ENCODE measurements at places on chromosomes 12 and 14.

DNA sequence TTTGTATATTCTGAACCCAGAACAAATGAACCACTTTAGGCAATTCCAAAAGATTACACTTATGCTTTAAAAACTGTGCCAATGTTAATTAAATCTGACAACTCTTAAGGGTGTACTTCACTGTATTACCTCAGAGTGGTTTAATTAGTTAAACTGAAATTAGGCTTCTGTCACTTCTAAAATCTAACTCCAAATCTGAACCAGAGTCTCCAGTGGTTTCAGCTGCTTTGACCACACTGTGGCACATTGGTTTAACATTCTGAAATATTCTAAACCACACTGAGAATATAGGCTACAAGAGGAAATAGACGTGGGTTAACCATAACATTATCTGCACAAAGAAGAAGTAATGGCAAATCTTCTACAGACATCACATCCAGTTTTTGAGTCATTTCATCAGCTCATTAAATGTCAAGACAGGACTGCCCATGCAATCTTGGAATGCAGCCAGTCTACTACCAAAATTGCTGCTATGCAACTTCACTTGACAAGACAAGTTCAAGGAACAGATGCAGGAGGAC is 94.8 kb downstream of the LRP6 start:
- DNase-seq, result peak; percentile 56

DNA sequence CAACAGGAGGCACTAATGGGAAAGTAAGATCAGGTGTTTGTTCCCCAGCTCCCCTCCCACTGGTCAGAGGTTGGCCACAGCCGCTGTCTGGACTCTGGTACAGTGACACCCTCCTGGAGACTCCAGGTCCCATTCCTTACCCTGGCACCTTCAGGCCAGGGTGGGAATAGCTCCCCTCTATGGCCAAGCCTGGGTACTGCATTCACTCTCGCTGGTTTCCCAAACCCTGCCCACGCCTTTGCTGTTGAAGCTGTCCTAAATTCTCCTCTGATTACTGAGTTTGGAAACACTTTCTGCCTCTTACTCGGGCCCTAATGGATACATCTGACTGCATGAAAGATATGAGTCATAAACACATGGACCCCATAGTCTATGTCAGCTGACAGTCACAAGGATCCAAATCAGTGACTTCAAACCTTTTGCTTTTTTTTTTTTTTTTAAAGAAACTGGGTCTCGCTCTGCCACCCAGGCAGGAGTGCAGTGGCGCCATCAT is 17.9 kb downstream of the HRK start:
- DNase-seq, result peak; percentile 99

DNA sequence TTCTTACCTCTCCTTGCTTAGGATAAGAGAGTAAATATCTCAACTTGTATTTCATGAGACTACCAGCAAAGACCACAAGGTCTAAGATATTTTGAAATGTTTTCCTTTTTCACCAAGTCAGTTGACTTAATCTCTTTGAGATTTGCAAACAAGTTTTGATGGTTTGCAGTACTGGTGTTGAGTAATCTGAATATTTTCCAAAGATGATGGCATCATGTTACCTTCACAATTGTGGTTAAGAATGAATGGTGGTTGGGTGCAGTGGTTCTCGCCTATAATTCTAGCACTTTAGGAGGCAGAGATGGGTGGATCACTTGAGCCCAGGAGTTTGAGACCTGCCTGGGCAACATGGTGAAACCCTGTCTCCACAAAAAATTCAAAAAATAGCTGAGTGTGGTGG is 225.7 kb downstream of the TMTC2 start:
- no peak for DNase-seq

- DNase-seq, result peak; percentile 85
These were observed 55.9 kb upstream of the AVPR1A start for GRCh38 chr12:63206909-63207308.

DNA sequence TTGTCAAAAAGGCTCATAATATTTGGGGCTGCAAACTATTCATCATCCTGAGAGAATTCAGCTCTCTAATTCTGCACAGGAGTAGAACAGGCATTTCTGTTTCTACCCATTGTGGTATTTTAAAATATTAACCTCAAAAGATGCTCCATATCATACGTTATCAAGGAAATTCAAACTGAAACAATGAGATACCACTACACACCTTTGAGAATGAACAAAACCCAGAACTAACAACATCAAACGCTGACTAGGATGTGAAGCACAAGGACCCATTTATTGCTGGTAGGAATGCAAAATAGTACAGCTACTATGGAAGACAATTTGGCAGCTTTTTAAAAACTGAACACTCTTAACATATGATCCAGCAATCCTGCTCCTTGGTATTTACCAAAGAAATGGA is 171.8 kb downstream of the DUSP6 start:
- no peak for DNase-seq

DNA sequence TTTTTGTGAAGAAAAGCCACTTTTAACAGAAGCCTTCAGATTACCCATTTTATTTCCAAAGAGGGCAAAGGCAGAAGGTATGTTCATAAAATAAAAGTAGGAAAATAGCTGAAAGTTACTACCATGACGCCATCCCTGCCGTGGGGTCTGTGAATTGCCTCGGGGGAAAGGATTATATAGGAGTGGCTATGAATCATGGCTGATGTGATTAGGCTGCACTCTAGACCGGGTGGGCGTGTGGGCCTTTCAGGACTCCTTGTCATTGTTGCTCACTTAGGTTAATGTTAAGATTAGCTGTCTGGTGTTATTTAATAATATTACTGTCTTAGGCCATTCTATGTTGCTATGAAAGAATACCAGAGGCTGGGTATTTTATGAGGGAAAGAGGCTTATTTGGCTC is 195.5 kb downstream of the EGLN3 start:
- no peak for DNase-seq

GRCh38 chr12:40145896-40146295 is 40.0 kb upstream of the SLC2A13 start:
- no peak for DNase-seq

GRCh38 chr12:119804011-119804641 is 73.0 kb downstream of the CIT start:
- no peak for DNase-seq

DNA sequence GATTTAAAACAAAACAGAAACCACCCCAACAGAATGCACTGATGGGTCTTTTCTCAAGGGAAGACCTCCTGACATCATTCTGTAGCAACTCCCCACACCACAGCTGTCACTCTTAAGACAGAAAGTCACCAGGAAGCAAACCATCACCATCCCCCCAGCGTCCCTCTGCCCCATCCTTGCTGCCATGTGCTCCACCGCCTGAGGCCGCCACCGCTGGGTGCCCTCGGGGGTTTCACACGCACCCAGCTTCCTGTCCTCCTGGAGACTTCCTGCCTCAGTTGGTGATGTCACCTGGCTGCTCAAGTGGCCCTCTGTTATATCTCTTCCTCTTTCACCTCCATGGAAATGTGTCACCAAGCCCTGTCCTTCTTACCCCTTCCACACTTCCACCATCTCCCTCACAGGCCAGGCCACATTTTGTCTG is 71.4 kb upstream of the GPR68 start:
- no peak for DNase-seq

DNA sequence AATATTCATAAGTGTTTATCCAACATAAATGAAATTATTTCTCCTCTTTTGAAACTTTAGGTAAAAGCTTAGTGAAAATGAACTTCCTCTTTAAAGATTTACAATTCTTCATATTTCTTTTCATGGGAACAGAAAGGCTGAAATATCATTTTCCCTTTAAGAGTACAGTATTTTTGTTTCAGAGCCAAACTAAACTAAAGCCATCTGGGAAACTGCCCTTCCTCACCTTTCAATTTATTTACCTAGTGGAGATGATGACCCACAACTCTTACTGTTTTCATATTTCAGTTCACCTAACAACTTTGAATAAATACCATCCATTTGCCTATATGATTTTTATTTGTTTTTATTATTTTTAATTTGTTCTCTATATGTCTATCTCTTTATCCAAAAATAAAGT is 105.4 kb downstream of the ALX1 start:
- DNase-seq, result no peak

- DNase-seq, result no peak
These were observed 27.5 kb downstream of the RFLNA start for GRCh38 chr12:124322271-124322998.

DNA sequence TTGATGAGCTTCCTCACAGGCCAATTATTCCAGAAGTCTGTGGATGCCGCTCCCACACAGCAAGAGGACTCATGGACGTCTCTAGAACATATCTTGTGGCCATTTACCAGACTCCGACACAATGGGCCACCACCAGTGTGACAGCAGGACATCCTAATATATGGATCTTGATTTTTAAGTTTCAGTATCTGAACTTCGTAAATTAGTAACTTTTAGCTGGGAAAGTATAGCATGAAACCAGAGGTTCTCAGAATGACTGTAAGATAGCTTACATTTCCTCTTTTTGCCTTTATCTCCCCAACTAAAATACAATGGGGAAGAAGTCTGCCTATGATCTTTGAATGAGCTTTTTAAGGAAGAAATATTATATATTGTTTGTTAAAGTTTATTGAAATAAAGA is 87.0 kb downstream of the DNAI7 start:
- no peak for DNase-seq
